ENCODE measurements at places on chromosomes 2 and 18.
A peak's percentile ranks its signal among the peaks of the same experiment; 100 is the strongest.

- no peak for ATAC-seq
These were observed 120.8 kb downstream of the GLI2 start for GRCh38 chr2:120856421-120856862.

GRCh38 chr18:25284861-25285550 is 67.0 kb downstream of the ZNF521 start:
- ATAC-seq, result no peak

- peak; percentile 51 for ATAC-seq
These were observed 352.0 kb downstream of the TNS1 start for GRCh38 chr2:217650716-217651360.

GRCh38 chr18:49011291-49011746 is 60.6 kb upstream of the SMAD7 start:
- ATAC-seq, result no peak

DNA sequence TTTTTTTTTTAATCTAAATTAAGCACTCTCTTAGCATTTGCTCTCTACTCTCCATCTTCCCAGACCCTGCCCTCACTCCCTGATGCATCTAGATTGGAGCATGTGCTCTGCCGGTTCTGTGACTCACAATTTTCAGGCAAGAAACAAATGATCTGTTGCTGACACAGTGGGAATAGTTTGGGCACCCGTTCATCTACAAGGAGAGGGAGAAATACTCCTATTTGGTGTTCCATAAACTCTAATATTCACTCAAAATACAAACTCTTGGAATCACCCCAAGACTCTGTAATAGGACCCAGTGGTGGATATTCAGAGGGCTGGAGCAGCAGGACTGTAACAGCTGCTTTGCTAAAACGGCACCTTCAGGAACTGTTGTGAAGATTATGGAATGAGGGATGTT is 37.1 kb upstream of the LINC00305 start:
- ATAC-seq, result no peak

GRCh38 chr2:123495241-123495640 is 529.8 kb upstream of the CNTNAP5 start:
- no peak for ATAC-seq

DNA sequence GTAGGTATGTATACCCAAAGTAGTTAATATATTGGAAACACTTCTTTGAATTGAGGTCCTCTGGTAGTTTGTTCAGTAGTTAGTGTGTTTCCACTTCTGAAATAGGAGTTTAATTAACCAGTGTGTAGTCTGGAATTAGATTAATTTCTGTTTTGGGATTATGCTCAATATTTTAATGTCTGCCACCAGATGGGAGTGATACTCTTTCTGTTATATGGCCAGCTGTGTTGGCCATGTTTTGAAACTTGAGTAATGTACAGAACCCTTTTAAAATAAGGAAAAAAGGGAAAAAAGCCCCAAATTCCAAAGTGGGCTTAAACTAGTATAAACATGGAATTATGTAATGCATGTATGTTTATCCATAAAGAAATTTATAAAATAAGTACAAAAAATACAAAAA is 147.7 kb downstream of the CTNNA2 start:
- ATAC-seq, result no peak

DNA sequence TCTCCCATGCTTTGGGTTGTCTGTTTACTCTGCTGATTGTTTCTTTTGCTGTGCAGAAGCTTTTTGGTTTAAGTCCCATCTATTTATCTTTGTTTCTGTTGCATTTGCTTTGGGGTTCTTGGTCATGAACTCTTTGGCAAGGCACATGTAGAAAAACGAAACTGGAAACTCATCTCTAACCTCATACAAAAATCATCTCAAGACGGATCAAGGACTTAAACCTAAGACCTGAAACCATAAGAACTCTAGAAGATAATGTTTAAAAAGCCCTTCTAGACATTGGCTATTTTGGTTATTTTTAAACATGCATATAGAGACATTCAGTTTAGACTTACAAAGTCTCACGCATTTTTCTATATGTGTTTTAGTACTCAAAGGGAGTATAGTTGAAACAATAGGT is 1164.3 kb upstream of the GYPC start:
- ATAC-seq, result no peak

DNA sequence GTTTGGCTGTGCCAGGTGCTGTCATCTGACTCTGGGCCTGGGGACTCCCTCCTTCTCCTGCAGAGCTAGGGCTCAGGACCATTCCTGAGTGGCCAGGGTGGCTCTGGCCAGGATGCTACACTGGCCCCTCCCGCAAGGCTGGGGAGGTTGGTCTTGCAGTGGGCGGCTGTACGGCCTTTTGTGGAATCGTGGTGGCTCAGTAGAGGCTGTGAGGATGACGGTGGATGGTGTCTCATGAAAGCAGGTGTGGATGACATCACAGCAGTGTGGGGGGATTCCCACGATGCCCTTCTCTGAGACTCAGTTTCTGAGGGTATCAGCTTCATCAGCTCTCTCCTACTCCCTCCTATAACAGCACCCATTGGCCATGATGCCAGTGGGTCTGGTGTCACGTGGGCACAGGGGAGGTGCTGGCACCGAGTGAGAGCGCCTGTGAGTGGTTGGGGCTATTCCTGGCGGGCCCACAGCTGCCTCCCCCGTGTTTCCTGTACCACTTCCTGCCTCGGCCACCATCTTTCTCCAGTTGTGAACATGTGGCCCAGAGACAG is 144.2 kb upstream of the HDAC4 start:
- no peak for ATAC-seq

DNA sequence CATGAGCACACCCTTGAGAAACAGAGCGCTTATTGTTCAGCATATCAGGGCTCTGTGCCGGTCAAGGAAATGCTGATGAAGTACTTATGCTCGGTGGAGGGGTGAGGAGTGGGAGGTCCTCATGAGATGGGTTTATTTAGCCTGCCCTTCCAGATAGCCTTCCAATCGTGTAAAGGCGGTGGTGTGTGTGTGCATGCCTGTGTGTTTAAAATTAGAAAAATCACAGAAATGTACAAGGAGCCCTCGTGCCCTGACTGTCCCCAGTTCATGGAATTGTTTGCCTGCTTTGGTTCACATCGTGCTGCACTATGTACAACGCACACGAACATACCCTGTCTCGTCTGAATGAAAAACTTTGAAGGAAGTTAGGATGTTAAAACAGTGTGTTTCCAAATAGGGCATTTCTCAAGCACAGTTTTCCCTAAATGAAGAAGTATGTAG is 158.6 kb downstream of the AQP4 start:
- ATAC-seq, result no peak

- ATAC-seq, result no peak
These were observed 14.4 kb downstream of the HOXD3 start for GRCh38 chr2:176171351-176172006.

GRCh38 chr18:66167829-66168684 is 417.2 kb downstream of the CDH7 start:
- no peak for ATAC-seq

DNA sequence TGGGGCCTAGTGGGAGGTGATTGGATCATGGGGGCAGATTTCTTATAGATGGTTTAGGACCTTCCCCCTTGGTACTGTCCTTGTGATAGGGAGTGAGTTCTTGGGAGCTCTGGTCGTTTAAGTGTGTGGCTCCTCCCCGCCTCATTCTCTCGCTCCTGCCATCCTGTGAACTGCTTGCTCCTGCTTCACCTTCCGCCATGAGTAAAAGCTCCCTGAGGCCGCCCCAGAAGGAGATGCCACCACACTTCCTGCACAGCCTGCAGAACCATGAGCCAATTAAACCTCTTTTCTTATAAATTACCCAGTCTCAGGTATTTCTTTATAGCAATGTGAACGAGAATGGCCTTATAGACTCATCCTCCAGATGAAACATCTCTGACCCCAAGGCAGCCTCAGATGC is 101.5 kb downstream of the KCNF1 start:
- ATAC-seq, result no peak

GRCh38 chr2:99831772-99832171 is 310.6 kb downstream of the AFF3 start:
- ATAC-seq, result no peak

- no peak for ATAC-seq
These were observed 399.6 kb upstream of the CWC22 start for GRCh38 chr2:180406687-180407086.

DNA sequence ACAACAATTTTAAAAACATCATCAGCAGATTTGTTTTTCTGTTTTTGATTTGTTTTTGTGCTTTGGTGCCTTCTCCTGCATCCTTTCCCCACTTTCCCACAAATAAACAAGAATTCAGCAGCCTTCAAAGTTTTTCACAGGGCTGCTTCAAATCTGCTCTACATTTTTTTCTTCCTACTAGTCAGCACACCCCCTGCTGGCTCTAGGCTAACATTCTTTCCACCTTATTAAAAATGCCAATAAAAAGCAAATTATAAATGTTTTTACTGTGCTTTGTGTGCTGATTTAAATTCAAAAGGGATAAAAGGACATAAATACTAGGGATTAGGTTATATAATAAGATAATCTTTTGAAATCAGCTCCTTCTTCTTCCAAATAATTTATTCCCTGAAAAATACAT is 6.2 kb upstream of the CNTNAP5 start:
- ATAC-seq, result no peak

DNA sequence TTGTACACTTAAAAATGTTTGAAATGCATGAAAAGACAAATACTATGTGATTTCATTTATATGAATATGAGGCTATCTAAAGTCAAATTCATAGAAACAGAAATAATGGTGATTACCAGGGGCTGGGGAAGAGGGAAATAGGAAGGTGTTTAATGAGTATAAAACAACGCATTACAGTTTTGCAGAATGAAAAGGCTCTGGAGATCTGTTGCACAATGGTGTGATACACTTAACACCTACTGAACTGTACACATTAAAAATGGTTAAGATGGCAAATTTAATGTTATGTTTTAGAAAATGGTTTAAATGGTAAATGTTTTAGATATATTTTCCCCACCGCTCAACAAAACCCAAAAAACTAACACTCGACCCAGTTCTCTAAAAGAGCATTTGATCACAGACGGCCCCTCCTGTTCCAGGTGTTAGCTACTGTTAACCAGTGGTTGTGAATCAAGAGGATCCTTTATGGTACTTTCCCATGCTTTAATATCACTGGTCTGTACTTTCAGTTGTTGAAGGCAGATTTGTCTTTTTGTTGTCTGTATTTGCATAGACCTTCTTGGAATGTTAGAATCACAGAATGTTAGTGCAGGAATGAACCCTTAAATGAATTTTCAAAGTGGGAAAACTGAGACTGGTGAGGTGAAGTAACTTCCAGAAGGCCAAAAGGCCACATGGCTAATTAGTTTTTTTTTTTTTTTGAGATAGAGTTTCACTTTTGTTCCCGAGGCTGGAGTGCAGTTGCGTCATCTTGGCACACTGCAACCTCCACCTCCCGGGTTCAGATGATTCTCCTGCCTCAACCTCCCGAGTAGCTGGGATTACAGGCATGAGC is 10.2 kb downstream of the RAB10 start:
- no peak for ATAC-seq

- no peak for ATAC-seq
These were observed 42.1 kb upstream of the ARHGAP25 start for GRCh38 chr2:68692511-68692910.

DNA sequence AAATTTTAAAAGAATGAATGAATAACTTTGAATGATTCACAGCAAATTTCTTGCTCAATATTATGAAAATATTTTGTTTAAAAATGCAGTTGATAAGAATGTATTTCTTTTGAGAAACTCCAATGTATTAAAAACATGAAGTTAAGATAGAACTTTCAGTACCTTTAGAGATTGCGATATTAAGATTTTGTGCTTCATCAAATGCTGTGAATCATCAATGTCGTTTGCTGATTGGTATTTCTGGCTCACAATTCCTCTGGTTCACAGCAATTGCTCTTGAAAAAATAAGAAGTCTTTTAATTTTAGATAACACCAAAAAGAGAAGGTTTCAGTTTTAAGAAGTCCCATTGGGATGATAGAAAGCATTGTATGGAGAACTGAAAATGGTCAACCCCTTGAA is 228.7 kb downstream of the IKZF2 start:
- no peak for ATAC-seq

DNA sequence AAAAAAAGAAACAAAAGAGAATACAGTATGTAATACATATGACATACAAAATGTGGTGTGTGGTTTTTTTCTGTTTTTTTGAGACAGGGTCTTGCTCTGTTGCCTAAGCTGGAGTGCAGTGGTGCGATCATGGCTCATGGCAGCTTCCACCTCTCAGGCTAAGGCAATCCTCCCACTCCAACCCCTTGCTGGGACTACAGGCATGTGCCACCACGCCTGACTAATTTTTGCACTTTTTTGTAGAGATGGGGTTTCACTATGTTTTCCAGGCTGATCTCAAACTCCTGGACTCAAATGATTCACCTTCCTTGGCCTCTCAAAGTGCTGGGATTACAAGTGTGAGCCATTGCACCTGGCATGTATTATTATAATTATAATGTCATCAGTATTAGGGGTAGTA is 38.9 kb downstream of the DHX57 start:
- no peak for ATAC-seq

DNA sequence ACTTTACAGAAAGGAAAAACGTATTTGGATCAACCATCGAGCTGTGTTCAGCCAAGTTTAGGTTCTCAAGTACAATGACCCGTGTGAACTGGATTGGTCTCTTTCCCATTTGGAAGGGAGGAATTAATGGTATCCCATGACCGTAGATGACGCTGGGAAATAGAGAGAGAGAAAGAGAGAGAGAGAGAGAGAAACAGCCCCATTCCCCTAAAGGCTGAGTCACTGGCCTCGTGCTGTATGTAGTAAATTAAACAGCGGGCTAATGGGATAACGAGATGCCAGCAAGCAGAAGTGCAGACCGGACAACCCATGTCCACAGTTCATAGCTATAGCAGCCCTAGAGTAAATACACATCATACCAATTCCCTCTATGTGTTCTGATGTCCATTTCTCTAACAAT is 99.6 kb downstream of the BCL11A start:
- no peak for ATAC-seq

GRCh38 chr2:84857566-84857965 is 23.3 kb downstream of the TRABD2A start:
- ATAC-seq, result no peak

GRCh38 chr2:113724010-113724409 is 32.4 kb downstream of the SLC35F5 start:
- no peak for ATAC-seq

DNA sequence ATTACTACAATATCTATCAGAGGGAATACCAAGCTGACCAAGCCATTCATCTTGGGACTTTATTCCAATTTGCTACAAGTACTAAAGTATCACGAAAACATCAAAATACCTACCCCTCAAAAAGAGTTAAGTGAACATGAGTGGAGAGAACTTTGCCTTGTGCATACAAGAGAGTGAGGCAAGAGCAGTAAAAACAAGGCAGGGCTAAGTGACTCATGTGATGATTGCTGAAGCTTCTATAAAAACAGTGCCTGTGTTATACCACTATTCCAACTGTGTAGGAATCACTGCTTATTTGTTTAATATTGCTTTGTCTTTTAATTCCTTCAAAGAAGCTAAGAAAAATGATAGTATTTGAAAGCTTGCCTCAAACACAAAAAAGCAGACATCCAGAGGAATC is 61.2 kb downstream of the FARSB start:
- peak; percentile 72 for ATAC-seq

GRCh38 chr2:143347271-143347695 is 218.1 kb downstream of the ARHGAP15 start:
- ATAC-seq, result no peak

DNA sequence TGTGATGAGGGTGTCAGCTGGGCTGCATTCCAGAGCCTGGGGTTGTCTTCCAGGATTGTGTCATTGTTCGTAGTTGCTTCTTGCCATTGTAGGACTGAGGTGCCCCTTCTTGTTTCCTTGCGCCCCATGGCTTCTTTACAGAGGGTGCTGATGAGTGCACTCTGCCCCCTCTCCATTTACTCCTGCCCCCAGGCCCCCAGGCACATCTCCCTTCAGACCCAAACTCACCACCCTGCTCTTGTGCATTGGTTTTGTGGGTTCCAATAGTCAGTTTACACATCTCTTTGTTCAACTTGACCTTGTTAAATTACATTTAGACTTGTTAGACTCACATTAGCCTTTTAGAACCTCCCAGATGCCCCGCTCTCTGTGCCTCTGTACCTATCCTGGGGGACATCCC is 33.1 kb downstream of the HJURP start:
- no peak for ATAC-seq

Data from esophagus mucosa (tissue), 1 donor.